Stimulated activated CD4-positive, alpha-beta T cell treated with anti-CD3 and anti-CD28 coated beads, Interleukin-1b, Interleukin-23, amount 100 ng/mL, for 24 hours (primary cell): ENCODE measurements at places on chromosomes 2 and 18.

DNA sequence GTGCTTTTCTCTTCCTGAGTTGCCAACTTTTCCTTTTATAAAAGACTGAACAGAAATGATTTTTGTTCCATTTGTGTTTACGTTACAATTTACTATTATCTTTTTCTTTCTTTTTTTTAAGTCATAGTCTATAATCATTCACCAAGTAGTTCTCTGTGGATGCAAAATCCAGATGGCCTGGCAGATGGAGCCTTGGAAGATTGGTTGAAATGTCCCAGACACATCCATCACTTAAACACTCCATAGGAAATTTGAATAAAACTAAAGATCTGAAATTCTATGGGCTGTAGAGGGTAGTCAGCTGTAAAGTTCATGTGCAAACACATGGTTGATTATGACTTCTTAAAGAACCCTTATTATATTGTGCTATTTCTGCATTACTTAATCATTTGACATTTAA, 164.8 kb upstream of the DOCK10 start:
- DNase-seq, result no peak

DNA sequence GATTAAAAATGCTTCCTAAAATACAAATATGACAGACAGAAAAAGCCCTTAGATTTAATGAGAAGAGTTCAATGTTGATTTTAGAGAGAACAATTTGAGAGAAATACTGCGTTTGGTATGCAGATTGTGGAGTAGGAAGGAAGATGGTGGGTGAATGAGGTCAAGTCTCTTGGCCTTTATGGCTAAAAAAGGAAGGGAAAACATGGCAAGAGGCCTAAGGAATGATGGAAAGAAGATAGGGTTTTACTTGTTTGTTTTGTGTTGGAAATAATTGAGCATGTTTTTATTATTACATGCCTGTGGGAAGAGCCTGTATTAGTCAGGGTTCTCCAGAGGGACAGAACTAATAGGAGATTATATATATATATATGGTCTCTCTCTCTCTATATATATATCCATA, 318.1 kb downstream of the TRIB2 start:
- DNase-seq, result no peak

GRCh38 chr2:32718752-32719151, 90.9 kb downstream of the TTC27 start:
- no peak for DNase-seq

GRCh38 chr18:79772108-79772864, 25.5 kb upstream of the KCNG2 start:
- DNase-seq, result no peak

- DNase-seq, result no peak
Measured at GRCh38 chr2:10541775-10542432, 93.8 kb upstream of the ODC1 start.

- no peak for DNase-seq
Measured at GRCh38 chr2:159208438-159208837, 78.1 kb downstream of the WDSUB1 start.

DNA sequence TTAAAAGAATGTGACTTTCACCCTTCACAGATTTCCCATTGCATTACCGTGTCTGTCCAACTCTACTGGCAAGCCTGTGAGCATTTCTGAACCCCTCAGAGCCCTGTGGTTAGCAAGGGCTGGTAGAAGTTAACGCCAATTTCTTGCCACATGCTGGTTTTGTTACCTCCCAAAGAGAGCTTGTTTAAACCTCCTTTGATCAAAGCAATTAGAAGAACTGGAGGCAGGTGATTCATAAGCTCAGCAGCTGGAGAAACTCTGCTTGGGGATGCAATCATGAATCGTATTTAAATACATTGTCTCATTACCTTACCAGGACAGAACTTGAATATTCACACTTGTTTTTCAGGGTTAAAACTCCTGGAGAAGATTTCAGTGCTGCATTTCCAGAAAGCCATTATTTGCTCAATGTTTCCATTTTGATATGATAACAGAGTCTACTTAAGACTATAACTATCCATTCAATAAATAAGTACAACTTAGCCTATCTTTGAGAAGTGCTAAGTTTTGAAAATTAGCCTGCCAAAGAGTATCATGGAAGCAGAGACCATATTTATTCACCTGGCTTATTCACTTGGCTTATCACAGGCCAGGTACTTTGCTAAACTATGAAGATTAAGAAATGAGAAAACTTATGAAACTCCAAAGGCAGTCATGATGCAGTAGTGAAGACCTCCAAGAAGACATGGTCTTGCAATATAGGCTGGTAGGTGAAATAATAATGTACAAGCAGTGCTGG, 292.8 kb downstream of the INSIG2 start:
- no peak for DNase-seq

DNA sequence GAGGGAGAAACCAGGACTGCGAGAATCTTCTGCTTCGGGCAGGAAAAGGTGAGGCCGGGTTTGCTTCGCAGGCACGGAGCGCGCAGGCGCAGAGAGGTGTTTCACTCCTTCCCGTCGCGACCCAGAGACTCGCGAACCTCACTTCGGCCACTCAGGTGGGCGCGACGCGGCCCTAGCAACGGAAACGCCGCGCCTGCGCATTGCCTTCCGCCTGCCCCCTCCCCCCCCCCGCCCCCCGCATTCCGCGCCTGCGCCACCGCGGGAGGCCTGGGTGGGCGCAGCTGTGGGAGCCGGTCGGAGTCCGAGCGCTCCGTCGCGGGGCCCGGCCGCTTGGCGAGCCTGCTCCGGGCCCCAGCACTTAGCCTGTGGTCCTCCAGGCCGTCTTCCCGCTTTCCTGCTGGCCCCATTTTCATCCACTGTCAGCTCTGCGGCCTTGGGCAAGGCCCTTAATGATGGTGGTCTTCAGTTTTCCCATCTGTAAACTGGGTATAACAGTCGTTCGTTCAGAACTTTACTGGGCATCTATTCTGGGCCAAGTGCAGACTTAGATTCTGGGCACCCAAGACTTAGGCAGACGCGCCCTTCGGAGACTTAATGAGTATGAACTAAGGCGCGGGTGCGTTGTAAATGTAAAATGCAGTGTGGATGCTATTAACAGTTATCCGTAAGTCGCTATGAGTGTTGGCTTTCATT, 62.1 kb upstream of the ACKR3 start:
- DNase-seq, result no peak

DNA sequence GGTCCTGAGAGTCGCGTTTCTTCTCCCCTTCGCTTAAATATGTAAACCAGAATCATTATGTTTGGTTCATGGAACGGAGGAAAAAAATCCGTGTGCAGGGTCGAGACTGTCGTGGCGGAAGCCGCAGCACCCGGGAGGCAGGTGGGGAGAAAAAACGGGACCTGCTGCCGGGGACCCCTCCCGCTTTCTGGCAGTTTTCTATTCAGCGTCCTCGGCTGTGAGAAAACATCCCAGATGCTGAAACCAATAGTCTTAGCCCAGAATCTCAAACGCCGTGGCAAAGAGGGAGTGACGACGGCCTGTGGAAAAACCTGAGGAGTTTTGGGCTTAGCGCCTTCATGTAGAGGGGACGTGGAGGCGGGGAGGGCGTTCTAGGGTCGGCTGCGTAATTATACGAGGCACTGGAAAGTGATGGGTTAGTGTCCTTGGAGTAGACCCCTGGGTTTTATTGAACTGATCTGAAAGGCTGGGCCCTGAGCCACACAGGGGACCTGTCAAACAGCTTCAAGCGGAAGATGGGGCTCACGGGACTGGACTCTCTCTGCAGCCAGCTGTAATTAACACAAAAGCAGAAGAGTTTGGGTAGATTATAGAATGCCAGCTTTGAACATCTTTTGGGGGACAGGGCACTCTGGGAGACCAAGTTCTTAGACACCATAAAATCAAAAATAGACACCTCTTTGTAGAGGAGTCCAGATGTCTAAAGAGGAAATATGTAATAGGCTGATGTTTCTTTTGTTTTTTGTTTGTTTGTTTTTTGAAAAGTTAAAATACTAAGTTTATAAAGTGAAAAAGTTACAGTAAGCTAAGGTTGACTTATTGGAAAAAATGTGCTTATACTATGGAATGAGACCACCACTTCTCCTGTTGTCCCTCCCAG, 834 bp upstream of the BUB1 start:
- DNase-seq, result no peak

GRCh38 chr2:226788064-226788463, 11.6 kb downstream of the IRS1 start:
- DNase-seq, result no peak

- no peak for DNase-seq
Measured at GRCh38 chr18:45843019-45843418, 17.5 kb downstream of the SIGLEC15 start.

DNA sequence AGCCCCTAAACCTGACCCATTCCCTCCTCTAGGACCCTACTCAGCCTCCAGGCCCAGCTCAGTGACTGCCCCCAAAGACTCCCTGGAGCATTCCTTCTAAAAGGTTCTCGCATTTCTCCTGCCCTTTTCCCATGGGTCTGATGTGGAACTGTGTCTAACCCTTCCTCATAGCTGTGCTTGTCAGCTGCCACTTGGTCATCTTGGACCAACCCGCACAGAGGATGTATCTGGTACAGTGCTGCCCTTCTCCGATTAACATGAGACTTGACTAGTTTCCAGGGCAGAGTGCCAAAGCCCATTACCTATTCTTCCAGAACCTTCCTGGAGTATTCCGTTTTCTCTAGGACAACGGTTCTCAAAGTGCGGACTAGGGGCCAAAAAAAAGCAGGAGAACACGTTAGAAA, 518 bp upstream of the NFU1 start:
- no peak for DNase-seq

- DNase-seq, result no peak
Measured at GRCh38 chr2:64952511-64953482, 36.4 kb upstream of the SLC1A4 start.

- DNase-seq, result no peak
Measured at GRCh38 chr2:73281244-73281643, 3.0 kb downstream of the FBXO41 start.

DNA sequence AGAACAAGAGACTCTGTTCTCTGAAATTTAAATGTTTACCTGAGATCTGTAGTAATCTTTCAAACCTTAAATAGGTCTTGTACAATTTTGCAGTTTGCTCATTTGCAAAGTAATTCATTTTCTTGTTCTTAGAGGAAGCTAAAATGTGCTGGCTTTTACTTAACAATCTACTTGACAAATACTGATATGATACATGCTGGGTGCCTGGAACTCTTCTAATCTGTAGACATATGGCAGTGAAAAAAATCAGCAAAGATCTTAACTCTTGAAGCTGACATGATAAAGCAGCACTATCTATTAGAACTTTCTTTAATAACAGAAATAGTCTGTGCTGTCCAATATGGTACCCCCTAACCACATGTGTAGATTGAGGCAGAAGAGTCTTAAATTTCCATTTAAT, 1352.8 kb upstream of the SLC39A10 start:
- DNase-seq, result no peak

GRCh38 chr2:24400207-24400907, 40.0 kb upstream of the ITSN2 start:
- DNase-seq, result no peak

DNA sequence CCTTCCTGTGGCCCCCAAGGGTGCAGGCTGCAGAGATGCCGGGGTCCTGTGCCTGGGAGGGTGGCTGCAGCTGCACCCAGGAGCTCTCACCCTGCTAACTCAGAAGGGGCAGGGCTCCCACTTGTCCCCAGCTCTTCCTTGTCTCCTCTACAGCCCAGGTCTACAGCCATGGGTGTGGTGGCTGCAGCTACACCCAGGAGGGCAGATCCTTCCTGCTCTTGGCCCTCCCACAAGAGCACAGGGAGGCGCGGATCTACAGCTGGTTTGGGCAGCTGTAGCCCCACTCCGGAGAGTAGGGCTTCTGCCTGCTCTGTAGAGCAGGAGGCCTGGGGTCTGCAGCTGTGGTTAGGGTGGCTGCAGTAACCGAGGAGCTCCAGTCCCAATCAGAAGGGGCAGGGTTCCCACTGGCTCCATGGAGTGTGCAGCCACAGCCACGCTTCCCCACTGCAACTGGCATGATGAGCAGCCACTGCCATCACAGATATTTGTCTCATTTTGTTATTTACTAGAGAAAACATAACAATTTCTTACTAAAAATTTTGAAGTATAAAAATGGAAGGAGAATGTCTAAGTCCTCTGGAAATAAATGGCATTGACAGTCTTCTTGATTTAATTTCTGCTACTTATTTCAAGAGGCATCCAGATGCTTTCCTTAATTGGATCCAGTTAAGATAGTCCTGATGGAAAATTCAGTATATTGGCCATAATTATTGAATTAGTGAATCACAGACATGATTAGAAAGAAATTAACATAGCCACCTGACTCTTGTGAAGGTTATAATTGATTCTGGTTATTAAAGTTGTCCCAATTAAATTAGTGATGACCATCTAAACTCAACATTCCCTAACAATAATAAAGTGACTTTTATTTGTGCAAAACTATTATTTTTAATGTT, 233.6 kb downstream of the KCNE4 start:
- DNase-seq, result no peak

- no peak for DNase-seq
Measured at GRCh38 chr18:34543356-34543755, 166.7 kb upstream of the DTNA start.

GRCh38 chr18:4284528-4284927, 170.6 kb downstream of the DLGAP1 start:
- DNase-seq, result no peak

GRCh38 chr2:212940816-212941215, 210.6 kb downstream of the IKZF2 start:
- DNase-seq, result no peak

DNA sequence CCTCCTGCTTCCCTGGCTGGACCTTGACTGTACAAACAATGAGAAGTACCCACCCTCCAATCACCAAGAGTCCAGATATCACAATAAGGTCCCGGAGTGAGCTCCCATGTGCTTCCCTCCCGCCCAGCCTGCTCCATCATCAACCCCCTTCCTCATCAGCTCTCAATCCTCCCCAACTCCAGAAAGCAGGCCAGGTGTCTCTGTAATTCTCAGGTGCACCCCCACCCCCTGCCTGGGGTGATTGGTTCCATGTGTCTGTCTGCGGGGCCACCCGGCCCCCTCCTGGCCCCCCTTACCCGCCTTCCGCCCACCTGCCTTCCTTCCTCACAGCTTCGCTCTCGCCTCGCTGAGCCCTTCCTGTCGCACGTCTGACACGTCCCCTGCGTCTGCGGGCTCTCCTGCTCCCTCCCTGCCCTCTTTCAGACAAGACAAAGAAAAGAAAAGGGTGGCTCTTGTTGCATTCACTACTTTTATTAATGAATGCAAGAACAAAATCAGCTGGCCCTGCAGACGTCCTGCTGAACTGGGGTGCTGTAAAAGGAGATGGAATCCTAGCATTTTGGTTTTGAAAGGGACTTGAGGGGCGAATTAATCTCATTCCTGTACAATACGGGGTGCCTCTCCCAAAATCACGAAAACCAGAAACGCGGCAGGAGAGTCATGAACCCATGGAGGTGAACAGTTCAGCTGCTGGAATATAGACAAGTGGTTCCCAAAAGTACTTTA, 26.5 kb upstream of the IGFBP2 start:
- no peak for DNase-seq

GRCh38 chr2:128638341-128639119, 319.9 kb upstream of the HS6ST1 start:
- no peak for DNase-seq

- no peak for DNase-seq
Measured at GRCh38 chr2:126769118-126769517, 113.2 kb downstream of the GYPC start.

- no peak for DNase-seq
Measured at GRCh38 chr2:233117351-233117750, 57.2 kb downstream of the INPP5D start.
